ENCODE measurements at places on chromosomes 4 and X. TPM values are rescaled to one million over a fixed set of nuclear protein-coding genes. Genes with fewer than 3 reads are reported as not detected.

Gene VSIG1
- polyA plus RNA-seq, result 0.36 TPM

Gene FRMD7
- polyA plus RNA-seq, result not detected

Gene BMP3
- polyA plus RNA-seq, result 95.0 TPM

Gene DLG3
- polyA plus RNA-seq, result 55.0 TPM

Gene NEXMIF
- 0.17 TPM for polyA plus RNA-seq

Gene ANXA10
- polyA plus RNA-seq, result 0.10 TPM

Gene CYTL1
- polyA plus RNA-seq, result 56.9 TPM

Gene SH3RF1
- polyA plus RNA-seq, result 18.8 TPM

Gene GPM6B
- 33.1 TPM for polyA plus RNA-seq

Gene CT45A3
- 25.1 TPM for polyA plus RNA-seq

Gene C4orf54
- polyA plus RNA-seq, result 0.04 TPM

DNA sequence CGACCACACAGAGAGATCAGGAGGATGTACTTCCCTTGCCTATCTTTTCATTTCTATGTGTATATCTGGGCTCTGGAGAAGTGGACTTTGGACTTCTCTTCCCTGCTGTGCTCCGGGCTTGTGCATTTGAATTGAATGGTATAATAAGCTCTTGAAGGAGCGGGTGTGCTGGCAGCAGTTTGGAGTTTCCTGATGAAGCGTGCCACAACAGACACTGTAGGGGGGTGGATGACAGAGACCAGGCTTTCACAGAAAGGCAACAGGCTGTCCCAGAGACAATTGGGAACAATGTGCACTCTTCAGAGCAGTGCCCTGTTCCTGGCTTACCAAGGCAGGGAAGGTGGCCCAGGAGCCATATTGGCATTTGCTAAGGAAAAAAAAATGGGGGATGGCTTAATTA is 170.1 kb downstream of the FRMPD4 start:
- DNase-seq, result no peak

DNA sequence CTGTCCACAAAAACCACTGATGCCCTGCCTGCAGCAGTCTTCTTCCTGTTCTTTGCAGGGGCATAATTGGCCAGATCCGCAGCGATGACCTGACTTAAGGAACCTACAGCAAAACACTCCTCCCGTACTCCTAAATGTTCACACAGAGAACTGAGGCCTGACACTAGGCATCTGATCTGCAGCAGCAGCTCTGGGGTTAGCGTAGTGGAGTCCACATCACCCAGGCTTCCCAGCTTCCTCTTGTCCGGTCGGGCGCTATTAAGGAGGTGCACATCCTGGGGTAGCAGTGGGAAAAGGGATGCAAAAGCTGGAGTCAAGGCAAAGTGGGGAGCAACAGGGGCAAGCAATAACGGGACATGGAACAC is 758 bp downstream of the SCFD2 start:
- no peak for DNase-seq

DNA sequence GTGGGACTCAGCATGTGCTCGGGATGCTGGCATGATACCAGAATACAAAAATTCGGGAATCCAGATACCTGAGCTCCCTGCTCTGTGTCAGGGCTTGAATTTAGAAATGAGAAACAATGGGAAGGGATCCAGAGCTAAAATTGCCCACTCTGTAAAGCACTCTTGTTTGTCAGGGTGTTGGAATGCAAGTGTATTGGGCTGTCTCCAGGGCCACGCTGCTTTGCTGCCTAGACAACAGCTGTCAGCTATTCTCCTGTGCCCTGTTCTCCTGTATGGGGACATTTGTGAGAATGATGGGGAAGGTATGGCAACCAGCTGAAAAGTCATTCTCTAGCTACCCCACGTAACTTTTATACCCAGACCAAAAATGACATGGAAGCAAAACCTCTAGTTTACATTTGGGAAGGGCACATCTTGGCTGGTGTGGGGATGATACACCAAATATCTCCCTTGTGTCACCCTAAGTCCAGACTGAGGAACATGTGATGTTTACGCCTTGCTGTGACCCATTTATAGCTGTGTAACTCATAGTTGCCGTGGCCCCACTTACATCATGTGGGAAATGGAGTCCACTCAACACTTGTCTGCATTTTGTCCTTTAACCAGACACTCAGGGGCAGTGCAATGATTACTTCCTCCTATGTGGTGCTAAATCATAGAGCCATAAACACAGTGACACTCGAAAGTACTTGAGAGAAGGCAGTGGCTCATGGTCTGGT is 46.6 kb downstream of the SMPX start:
- no peak for DNase-seq

GRCh38 chr4:158777423-158778155 is 8.8 kb downstream of the FNIP2 start:
- DNase-seq, result no peak

DNA sequence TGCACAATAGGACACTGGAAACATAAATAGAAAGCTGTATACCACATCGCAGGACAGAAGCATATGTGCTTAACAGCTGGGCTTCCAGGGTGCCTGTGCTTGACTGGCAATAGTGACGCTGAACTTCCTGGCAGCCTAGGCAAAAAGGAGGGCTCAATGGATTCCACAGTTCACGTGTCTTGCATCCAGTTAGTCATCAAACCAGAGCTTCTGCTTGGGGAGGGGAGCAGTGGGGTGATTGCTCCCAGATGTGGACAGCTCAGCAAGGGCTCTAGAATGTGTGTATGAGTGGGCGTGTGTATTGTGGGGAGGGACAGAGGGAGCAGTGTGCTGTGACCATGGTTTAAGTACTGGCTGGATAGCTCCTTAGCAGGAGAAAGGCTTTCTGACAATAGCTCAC is 2.3 kb downstream of the PRRG3 start:
- no peak for DNase-seq

GRCh38 chrX:41921492-41922430 is 1.6 kb downstream of the CASK start:
- DNase-seq, result peak; percentile 16

GRCh38 chrX:130343411-130343810 is 3.7 kb downstream of the SLC25A14 start:
- no peak for DNase-seq

GRCh38 chr4:56739066-56739777 is 58.1 kb upstream of the HOPX start:
- DNase-seq, result no peak

DNA sequence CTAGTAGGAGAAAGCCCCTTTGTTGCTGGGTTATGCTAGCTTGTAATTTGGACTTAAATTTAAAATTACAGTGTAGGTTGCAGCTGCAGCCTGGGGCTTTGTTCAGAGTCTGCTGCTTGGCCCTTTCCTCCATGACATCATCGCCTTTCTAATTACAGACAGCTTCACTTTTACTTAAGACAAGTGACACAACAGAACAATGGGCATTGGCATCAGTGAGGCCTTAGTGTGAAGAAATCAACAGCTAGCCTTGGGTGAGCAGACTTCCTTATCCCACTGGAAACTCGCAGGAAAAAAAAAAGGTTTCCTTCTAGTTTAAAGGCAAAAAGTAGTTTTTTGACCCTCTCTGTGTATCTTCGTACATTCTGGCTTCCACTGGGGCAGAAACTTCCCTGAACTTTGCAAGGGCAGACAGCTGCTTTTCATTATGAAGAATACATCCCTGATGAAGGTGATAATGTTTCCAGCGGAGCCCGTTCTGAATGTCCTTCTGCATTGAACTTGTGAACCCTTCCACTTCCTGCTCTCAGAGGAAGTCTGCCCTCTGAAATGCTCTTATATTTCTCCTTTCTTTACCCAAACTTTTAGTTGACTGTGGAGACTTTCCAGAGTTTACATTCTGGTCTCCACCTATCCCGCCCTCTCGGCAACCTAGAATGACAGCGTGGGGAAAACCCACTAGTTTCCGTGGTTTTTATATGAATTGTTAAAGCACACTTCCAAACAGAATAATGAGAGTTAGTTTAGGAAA is 123.2 kb upstream of the FAM9C start:
- DNase-seq, result peak; percentile 35

GRCh38 chr4:169758401-169758962 is 738 bp upstream of the HPF1 start:
- DNase-seq, result no peak

DNA sequence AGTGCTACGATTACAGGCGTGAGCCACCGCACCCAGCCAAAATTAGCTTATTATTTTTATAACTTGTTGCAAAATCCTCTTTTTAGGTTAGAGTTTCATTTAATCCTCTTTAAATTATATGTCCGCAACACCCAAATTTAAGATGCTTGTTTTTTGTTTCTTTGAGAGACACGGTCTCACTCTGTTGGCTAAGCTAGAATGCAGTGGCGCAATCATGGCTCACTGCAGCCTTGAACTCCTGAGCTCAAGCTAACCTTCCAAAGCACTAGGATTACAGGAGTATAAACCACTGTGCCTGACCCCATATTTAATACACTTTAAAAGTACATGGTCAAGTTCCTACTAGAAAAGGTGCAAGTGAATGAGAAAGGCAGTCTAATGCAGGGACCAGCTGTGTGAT is 2.2 kb downstream of the RBBP7 start:
- DNase-seq, result no peak

DNA sequence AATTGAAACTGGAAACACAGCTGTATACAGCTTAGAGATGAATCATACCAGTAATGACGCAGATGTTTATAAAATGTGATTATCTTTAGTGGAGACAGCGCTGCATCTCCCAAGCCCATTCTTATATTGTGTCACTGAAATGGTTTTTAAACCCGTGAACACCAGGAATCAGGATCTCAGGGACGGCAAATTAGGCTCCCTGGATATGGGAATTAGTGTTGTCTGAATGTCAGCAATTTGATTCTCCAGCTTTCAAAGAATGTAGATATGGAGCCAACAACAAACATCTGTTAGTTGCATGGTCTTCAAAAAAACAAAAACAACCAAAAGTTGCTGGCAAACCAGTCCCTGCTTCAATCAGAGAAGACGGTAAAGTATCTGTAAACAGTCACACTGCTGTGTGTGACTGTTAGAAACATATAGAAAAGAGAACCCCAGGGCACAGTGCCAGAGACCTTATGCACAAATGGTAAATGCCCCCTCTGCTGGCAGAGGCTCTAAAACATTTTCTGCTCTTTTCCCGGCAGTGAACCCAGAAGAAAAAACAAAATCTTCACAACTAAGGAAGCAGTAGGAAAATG is 351.9 kb upstream of the FTHL17 start:
- peak; percentile 60 for DNase-seq

- no peak for DNase-seq
These were observed 261.7 kb downstream of the ANKRD50 start for GRCh38 chr4:124450851-124451250.

GRCh38 chr4:26871611-26872010 is 11.0 kb downstream of the STIM2 start:
- no peak for DNase-seq

DNA sequence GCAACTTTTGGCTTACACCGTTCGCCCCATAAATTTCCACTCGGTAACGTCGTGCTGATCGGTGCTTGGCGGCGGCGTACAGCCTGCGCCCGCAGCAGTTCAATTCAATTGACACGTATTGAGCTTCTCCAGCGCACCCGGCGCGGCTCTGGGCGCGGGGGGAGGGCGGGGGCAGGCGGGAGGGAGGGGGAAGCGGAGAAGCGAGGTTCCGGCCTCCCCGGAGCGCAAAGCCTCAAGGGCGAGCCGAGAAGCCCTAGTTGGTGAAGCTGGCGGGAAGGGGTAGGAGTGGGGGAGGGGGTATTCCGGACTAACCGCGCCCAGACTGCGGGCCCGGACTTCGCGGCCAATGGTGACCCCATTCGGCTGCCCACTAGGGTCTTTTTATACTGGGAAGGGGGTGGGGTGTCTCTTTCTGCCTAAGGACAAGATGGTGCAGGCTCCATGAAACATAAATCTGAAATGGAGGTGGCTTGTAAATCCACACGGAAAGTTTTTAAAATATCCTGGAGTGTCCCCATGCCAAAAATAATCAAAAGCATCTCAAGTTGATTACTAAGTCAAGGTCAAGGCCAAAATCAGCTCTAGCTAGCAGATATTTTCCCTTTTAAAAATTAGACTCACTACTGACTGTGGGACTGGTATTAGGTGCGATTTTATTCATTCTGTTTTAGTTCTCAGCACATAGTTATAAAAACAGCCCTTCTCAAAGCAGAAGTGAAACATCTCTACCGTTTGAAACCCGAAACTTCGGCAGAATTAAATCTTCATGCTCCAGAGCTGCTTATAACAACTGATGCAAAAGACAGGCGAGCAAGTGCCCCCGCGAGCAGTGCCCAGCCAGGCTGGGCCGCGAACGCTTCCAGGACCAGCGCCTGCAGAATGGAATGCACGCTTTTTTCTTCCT is 1.5 kb upstream of the BCOR start:
- DNase-seq, result no peak

DNA sequence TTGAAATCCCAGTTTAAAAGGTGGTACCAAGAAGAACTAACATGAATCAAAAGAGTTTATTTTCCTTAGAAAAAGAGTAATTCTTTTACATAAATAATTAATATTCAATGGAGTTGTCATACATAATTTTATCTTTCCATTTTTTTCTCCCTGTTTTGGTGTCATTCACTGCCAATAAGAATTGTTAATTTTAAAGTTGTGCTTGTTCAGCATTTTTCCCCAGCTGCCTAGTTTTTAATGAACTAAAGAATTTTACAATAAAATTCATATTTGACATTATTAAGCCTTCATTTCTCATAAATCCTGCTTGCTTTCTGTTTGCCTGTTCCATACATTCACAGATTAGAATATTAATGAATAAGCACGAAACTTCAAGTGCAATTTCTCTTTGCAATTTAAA is 393.6 kb downstream of the GRXCR1 start:
- no peak for DNase-seq

GRCh38 chr4:147418226-147418625 is 62.7 kb upstream of the EDNRA start:
- DNase-seq, result no peak

- DNase-seq, result peak; percentile 4
These were observed 260.7 kb upstream of the SFRP2 start for GRCh38 chr4:154049457-154050181.

- no peak for DNase-seq
These were observed 165.6 kb upstream of the GALNT7 start for GRCh38 chr4:173002830-173003561.

GRCh38 chr4:124530464-124531077 is 182.0 kb downstream of the ANKRD50 start:
- no peak for DNase-seq

DNA sequence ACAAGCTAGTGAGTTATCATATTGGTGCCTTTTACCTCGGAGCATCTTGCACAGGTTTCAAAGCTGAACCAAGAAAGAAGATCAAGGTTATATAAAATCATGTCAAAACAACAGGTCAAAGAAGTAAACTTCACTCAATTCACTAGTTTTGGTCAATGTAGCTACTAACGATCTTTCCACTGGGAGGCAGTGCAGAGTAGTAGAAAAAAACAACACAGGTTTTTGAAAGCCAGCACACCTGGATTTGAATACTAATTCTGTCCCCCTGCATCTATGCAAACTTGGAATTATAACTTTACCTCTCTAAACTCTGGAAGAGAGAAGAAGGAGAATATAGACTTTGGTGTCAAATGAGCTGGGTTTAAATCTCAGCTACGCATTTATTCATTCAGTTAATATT is 266.1 kb downstream of the GRIA3 start:
- DNase-seq, result no peak

GRCh38 chr4:118680808-118681207 is 4.4 kb upstream of the METTL14 start:
- no peak for DNase-seq

GRCh38 chrX:78333521-78333920 is 6.1 kb upstream of the CYSLTR1 start:
- DNase-seq, result no peak

GRCh38 chrX:1308476-1308875 is 28.1 kb upstream of the IL3RA start:
- no peak for DNase-seq

GRCh38 chrX:19515615-19516105 is 352 bp upstream of the MAP3K15 start:
- DNase-seq, result no peak

- DNase-seq, result no peak
These were observed 1622.8 kb upstream of the IGFBP7 start for GRCh38 chr4:58732973-58733372.

Measured in right lung (tissue), 10 donors.